ENCODE measurements at places on chromosomes 7 and 10.
A peak's percentile ranks its signal among the peaks of the same experiment; 100 is the strongest.

GRCh38 chr10:60649485-60650377 lies 128.5 kb upstream of the CDK1 start:
- DNase-seq: no peak

DNA sequence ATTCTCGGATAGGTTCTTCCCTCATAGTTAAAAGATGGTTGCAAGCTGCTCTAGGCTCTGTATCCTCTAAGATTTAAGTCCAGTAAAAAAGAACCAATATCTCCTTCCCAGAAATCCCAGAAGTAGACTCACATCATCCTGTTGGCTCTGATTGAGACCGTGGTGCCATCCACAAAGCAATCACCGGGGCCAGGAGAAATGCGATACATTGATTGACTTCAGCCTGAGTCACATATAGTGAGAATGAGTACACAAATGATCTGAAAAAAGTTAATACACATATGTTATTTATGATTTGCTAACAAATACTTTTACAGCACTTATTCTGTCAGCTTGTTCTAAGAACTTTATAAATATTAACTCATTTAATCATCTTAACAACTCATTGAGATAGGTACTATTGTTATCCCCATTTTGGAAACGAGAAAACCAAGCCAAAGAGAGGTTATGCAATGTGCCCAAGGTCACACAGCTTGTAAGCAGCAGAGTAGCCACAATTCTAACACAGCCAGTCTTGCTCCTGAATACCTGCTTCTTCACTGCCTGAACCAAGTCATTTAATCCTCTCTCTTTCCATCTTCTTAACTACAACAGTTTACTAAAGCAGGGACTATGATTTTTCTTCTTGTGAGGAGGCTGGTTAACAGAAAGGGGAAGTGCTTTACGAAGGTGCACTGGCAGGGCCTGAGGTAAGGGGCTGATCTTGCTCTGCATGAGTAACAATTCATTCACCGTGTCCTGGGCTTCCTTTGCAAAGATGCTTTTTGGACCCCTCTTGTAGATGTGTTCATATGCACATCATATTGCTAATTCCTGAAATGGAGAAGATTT lies 177.0 kb downstream of the REEP3 start:
- no peak for DNase-seq

- no peak for DNase-seq
These were observed 54.0 kb downstream of the NEURL1 start for GRCh38 chr10:103547391-103547946.

- DNase-seq: peak; percentile 58
These were observed 1.4 kb downstream of the HPSE2 start for GRCh38 chr10:99234041-99234790.

DNA sequence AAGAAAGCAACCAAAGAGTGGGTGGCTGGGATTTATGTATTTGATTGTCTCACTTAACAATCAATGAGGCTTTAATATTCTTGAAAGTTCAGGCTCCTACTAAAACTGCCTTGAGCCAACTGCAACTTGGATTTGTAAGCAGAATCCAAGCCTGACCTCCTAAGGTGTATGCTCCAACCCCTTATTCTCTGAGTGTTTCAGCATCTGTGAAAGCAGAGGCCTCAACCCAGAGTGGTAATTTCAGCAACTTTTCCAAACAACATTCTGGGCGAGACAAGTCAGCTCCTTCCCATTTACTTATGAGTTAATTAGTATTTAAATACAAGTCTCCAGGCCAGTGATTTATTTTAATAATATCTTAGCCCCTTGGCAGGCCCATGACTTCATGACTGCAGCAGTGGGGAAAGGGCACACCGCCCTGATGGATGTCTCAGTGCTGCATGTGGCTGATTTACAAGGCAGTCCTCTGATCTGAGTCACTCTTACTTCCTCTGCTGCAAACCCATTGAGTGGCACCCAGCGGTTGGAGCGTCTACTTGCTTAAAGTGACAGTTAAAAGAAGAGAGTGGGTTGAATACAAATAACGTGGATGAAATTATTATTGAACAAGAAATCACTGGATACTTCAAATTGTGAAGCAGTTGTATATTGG lies 209.1 kb downstream of the TRIL start:
- no peak for DNase-seq

DNA sequence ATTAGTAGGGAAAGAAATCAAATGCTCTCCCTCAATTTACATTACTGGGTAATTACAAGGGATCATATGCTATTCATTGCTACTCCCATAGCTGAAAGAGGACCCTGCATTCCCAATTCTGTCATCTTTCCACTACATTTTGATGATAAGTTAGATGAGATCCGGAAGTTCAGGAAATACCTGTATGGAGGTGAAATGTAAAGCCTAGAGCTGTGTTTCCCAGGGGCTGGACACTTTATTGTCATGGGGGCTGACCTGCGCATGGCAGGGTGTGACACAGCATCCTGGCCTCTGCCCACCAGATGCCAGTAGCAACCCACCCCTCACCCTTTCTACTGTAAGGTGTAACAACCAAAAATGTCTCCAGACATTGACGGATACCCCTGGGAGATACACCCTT lies 56.6 kb downstream of the HECW1 start:
- DNase-seq: no peak

DNA sequence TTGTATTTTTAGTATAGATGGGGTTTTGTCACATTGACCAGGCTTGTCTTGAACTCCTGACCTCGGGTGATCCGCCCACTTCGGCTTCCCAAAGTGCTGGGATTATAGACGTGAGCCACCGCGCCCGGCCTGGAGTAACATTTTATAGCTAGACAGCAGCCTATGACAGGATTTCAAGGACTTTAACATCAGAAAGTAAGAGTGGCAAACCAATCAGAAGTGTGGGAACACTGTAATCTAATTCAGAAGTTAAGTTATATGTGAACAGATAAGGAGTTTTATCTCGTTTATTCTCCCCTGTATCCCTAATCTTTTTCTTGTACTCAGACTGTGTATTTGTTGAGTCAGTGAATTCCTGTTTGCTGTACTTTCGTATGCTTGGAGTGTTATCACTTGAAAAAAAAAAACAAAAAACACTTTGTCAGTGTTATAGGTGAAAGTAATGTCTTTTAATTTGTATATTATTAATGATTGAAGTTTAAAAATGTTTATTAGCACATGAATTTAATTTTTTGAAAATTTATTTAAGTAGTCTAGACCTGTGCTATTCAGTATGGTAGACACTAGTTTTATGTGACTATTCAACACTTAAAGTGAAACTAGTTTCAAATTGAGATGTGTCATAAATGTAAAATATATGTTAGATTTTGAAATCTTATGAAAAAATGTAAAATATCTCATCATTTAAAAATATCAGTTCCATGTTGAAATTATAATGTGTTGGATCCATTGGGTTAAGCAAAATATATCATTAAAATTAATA lies 38.6 kb downstream of the RSBN1L start:
- no peak for DNase-seq

- DNase-seq: no peak
These were observed 92.4 kb upstream of the PIK3CG start for GRCh38 chr7:106772655-106773108.

DNA sequence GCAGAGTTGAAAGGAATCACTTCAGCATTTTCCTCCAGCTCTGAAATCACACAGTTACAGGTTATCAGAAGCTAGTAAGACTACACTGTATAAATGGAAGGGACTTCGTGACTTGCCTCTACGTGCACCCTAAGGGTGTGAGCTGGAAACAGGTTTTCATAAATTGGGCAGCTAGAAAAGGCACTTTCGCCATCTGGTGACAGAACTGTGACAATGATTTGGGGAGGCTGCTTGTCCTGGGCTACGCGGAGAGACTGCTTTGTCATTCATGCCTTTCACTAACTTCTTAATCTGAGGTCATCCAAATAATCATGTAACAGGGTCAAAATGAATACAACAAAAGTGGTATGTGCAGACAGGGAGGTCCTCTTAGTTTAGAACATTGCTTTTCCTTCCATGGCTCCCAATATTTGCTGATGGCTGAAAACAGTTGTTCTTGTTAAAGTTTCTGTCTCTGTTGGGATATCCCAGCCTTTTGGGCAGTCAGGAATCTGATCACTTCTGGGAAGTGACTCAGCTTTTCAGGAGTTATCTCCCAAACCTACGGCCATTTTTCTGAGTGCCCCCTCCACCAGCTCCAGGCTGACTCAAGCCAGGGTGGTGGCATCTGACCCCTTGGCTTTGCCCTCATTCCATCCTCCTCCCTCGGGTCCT lies 17.8 kb downstream of the VWC2 start:
- no peak for DNase-seq

GRCh38 chr7:30594048-30594539 lies 584 bp upstream of the GARS1 start:
- DNase-seq: peak; percentile 42

DNA sequence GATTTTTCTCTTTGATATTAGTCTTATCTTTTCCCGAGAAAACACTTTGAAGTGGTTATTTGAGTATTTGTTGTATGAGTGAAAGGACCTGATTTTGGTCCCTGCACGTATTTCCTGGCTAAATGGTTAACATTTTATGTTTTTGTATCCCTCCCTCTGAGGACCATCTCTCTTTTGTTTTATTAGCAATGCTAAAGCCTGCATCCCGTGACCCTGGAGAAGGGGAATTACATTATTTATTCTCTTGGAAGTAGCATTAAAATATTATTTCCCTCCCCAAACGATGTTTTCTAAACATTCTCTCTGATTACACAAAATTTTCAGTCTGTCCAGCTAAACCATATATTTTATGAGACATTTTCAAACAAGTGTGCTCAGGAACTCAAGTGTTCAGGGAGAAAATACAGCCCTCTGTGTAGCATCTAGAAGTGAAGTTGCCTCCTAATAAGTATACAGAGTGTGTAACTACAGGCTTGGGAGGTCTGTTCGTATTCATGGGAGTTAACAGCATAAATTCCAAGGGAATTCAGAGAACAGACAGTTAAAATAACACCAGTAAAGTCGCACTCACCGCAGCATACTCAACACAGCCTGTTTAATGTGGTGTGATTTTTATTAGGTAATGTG lies 163.8 kb upstream of the NPVF start:
- DNase-seq: no peak
